ENCODE measurements at places on chromosomes 4 and X. TPM values are rescaled to one million over a fixed set of nuclear protein-coding genes. Genes with fewer than 3 reads are reported as not detected.

The GPRASP3 gene
- total RNA-seq = 2.0 TPM

The RNF150 gene
- 0.69 TPM for total RNA-seq

The MAD2L1 gene
- total RNA-seq = 38.3 TPM

- DNase-seq = no peak
Observed at GRCh38 chrX:69506617-69507499, 2.7 kb downstream of the NALF2 start.

DNA sequence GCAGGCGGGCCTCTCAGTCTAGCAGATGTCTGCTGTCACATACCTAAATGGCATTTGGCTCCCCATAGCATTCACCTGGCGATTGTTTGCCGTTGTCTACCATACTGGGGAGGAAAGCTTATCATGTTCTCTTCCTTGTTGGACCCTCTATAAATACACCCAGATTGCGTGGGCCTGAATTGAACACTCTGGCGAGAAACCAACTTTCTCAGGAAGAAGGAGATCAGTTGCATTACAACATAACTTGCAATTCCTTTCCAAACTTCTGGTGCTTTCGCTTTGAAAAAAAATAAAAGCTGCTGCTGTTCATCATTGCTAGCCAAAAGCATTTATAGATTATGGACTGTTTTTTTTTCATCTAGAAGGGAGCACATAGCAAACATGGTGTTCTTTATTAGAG is 230.0 kb upstream of the GPC4 start:
- no peak for DNase-seq

The IKBKG gene
- 21.4 TPM for total RNA-seq

- DNase-seq = no peak
Observed at GRCh38 chr4:183190900-183191527, 92.0 kb downstream of the WWC2 start.

DNA sequence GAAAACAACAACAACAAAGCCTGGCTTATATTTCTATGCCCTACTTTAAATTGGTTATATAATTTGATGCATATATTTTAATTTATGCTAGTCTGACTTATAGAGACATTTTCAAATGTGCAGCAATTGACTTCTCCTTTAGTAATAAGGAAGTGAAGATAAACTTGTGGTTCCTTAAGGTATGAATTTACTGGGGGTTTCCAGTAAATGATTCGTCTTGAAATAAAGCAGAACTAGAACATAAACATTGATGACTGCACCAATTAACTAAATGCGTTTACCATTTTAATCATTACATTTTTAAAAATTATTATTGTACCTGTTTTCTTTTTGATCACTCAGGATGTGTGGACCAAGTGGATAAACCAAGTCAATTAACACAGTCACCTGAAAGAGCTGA is 99.6 kb upstream of the CCSER1 start:
- no peak for DNase-seq

DNA sequence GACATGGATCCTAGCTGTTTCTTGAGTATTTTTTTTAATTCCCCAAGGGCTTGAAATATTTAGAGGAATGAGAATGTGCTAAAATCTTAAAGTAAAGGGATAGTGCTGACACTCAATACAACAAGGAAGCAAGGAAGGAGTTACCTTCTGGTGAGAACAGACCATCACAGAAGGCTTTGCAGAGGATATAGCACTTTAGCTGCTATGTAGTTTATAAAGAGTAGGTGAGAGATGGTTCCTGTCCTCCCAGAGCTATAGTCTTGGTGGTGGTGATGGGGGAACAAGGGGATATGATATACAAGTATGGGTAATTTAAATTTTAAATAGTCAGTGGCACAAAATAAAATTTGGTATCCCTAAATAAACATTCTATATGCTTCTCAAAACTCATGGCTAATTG is 47.6 kb downstream of the MTHFD2L start:
- no peak for DNase-seq

The SULT1E1 gene
- not detected for total RNA-seq

- no peak for DNase-seq
Observed at GRCh38 chrX:33415459-33415858, 204.1 kb upstream of the DMD start.

GRCh38 chr4:107888237-107888636 is 43.1 kb upstream of the CYP2U1 start:
- DNase-seq = no peak

DNA sequence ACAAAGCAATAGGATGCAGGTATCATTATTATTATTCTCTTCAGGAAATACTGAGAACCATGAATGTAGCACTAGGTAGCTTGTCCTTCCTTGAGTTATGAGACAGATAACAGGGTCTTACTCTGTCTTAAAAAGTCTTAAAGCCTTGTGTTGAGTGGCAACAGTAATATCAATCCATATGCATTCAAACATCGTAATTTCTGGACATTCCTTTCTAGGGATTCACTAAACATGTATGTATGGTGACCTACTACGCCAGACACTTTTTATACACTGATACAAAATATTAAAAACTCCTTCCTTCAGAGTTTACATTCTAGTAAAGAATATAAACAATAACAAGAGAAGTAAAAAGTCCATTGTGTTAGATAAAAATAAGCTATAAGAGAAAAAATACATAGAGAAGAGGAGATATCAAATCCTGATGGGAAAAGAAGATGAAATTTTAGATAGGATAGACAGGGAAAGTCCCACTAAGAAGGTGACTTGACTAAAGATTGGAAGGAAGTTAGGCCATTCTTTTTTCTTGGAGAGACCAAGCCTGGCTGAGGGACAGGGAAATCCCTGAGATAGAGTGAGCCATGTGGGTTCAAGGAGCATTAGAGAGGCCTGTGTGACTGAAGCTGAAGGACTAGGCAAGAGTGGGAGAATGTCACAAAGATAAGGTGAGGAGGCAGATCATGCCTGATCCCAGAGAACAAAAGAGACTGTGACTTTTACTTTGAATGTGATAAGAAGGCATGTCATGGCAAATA is 5.0 kb upstream of the DDX60L start:
- no peak for DNase-seq

- DNase-seq = no peak
Observed at GRCh38 chr4:7295911-7296660, 103.7 kb downstream of the SORCS2 start.

Data from epithelial cell of proximal tubule (primary cell).